ENCODE measurements at places on chromosomes 11 and 22.

- DNase-seq = peak; percentile 96
Observed at GRCh38 chr11:1389103-1389931, 417 bp upstream of the BRSK2 start.

- no peak for DNase-seq
Observed at GRCh38 chr22:35448523-35448922, 48.6 kb downstream of the MCM5 start.

DNA sequence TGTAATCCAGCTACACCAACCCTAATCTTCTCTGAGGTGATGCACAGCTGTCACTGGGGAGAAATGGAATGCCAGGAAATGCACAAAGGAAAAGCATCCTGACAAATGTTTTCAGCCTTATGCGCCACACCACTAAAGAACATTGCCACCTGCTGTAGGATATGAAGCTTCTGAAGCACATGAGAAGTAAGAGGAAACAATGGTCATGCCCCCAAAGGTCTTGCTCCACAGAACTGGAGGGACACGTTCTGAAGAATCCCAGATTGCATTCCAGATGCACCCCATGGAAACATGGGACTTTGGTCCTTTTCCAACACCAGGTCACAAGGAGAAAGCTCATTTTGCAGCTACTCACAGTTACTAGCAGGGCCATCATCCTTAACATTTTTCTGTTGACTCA lies 48.7 kb upstream of the ZBED5 start:
- DNase-seq = peak; percentile 50

- peak; percentile 59 for DNase-seq
Observed at GRCh38 chr22:22942511-22943329, 55.1 kb downstream of the IGLL5 start.

GRCh38 chr11:123451183-123451781 lies 21.2 kb downstream of the GRAMD1B start:
- no peak for DNase-seq

DNA sequence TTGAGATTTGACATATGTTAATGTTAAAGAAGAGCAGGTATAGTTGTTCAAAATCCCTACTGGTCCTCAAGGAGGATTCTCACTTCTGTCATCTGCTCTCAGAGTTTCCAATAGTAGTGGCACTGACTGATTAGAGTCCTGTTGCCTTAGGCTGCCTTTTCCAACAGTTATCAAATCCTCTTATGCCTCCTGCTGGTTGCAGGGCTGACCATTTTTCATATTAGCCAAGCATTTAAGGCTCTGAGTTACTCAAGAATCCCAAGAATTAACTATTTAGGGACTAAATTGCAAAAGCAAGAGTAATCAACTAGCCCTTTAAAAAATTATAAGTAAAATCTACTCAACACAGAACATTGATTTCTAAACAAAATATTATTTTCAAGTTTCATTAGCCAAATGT lies 212.0 kb upstream of the CHORDC1 start:
- peak; percentile 28 for DNase-seq

DNA sequence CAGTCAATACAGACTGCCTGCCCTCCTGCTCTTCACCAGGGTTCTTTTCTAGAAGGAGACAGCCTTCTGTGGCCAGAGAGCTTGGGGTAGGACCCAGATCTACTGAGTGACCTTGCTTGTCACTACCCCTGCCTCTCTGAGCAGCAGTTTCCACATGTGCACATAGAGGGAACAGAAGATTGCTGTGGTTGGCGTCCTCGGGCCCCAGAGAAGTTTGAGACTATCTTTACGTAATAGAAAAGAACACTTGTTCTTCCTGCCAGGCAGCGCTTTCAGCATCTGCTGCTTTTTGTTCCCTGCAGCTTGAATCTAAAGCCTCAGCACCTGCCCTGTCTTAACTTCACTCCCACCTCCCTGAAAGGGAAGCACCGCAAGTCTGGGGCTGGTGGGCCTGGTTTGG lies 1.9 kb upstream of the FKBP2 start:
- no peak for DNase-seq

- DNase-seq = no peak
Observed at GRCh38 chr11:134236834-134237556, 12.5 kb downstream of the VPS26B start.

DNA sequence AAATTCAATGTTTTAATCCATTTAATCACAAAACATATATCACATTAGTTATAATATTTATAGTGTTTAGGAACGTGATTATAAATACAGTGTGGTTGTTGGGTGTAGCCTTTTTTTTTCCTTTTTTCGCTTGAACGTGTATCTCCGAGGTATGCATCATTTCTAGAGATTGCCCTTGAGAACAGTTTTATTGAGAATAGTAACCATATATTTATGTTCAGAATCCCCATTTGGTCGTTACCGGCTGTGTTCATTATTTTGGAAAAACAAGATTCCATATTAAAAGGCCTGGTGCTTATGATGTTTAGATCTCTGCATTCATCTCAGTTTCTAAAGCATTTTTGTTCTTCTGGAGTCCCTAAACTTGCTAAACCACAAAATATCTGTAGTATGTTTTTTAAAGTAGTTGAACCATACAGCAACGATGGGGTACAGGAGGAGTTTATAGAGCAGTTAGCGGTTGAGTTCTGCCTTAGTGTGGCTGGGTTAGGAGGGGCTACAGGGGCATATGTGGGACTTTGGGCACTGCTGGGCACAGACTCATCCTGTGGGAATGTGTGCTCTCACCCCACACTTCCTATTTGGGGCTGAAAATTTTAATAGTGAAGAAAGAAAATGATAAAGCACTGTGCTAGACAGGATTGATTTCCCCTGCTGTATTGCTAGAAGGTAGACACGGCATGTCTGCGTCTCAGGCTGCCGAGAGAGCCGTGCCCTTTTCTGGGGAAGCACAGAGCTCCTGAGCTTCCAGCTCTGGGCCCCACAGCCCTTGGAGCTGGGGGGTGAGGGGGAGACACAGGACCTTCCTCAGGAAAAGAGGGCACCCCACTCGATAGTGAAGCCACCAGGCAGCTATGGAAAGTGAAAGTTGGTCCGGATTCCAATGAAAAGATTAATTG lies 81.5 kb upstream of the PPARA start:
- DNase-seq = peak; percentile 85

DNA sequence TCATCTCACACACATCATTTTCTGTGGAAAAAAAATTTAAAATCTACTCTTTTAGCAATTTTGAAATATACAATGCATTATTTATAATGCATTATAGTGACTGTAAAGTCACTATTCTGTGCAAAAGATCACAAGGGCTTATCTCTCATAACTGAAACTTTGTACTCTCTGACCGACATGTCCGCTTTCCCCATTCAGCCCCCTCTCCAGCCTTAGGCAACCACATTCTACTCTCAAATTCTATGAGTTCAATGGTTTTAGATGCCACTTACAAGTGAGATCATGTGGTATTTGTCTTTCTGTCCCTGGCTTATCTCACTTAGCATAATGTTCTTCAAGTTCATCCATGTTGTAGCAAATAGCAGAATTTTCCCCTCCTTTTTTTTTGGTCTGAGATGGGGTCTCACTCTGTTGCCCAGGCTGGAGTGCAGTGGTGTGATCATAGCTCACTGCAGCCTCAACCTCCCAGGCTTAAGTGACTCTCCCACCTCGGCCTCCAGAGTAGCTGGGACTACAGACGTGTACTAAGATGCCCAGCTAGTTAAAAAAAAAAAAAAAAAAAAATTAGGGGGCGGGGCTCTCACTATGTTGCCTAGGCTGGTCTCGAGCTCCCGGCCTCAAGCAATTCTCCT lies 44.5 kb downstream of the SYN3 start:
- DNase-seq = no peak

DNA sequence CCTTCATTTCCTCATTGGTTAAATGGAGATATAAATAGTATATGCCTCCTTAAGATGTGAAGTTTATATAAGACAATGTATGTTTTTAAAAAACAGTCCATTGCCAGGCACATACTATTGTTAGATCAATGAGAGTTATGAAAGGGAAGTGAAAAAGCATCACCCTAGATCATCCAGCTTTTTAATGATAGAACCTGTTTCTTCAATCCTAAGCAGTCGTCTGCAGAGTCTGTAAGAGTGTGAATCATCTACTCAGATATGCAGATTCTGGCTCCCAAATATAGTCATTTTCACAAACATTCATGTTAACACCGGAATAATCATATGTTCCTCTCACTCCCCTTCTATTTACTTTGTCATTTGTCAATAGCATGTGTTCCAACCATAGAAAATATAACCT lies 65.3 kb upstream of the SLN start:
- DNase-seq = no peak

All from kidney tubule cell (primary cell).